ENCODE measurements at places on chromosomes 1 and 21. TPM values are rescaled to one million over a fixed set of nuclear protein-coding genes. Genes with fewer than 3 reads are reported as not detected.

Gene LRRC3
- 5.3 TPM for total RNA-seq

DNA sequence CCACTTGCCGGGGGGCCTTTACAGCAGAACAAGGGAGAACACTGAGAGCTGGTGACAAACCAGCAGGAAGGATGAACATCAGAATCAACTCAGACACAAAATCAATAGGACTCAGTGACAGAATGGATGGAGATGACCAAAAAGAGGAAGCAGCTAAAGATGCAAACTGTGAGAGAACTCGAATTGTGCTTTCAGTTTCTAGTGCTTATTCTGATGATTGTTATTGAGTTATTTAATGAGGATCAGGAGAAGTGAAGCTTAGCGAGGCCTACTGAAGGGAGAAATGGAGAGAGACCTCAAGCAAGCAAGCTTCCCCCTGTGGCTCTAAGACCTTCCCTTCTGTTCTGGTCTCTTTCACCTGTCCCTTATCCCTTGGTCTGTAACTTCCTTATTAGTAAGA is 30.3 kb upstream of the TMEM125 start:
- no peaks in the 10 kb centered on the region for H3K27me3 ChIP-seq
- H3K27ac ChIP-seq: no peak overlapping the region
- no peak overlapping the region for H3K4me3 ChIP-seq
- DNase-seq: no peak
- no peaks in the 10 kb centered on the region for H3K36me3 ChIP-seq

DNA sequence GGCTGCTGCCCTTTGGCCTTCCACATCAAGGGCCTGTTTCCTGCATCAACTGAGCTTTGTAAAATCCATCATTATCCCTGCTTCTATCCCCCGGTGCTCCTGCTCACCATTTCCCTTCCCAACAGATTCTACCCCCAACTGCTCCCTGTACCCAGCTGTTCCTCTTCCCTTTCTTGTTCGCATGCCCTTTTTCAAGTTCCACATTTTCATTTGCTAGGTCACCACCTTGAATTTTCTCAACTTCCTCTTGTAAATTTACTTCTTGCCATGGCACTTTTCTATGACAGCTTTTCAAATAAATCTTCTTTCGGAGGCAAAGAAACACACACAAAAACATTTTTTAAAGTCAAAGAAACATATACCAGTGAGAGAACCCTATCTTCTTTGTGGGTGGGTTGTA is 330.5 kb upstream of the ADGRL2 start:
- H3K4me1 ChIP-seq: no peaks in the 10 kb centered on the region
- no peak overlapping the region for H3K4me3 ChIP-seq
- DNase-seq: no peak
- no peaks in the 10 kb centered on the region for H3K27me3 ChIP-seq
- no peaks in the 10 kb centered on the region for H3K36me3 ChIP-seq

- no peak overlapping the region for H3K27ac ChIP-seq
- peaks cover 6% of the 10 kb centered on the region for H3K27me3 ChIP-seq
- no peak for DNase-seq
- peaks cover 11% of the 10 kb centered on the region for H3K4me1 ChIP-seq
Observed at GRCh38 chr1:242525360-242525722, 844 bp upstream of the PLD5 start.

DNA sequence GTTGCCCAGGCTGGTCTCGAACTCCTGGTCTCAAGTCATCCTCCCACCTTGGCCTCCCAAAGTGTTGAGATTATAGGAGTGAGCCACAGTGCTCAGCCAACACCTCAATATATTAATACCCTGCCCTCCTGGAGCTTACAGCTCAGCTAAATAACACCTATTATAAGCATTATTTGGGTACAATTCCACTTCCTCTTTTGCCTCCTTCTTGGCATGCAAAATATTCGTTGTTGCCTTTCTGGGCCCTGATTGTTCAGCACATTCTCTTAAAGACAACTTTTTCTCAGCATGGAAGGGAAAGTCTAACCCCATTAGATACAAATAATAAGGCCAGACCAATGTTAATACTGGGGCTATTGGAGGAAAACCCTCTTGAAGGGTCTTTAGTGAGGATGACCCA is 2.8 kb downstream of the PAQR7 start:
- no peak overlapping the region for H3K4me3 ChIP-seq
- no peak for DNase-seq
- H3K27me3 ChIP-seq: no peaks in the 10 kb centered on the region
- H3K27ac ChIP-seq: no peak overlapping the region

- H3K27me3 ChIP-seq: no peaks in the 10 kb centered on the region
- H3K4me3 ChIP-seq: no peak overlapping the region
- no peaks in the 10 kb centered on the region for H3K36me3 ChIP-seq
- no peaks in the 10 kb centered on the region for H3K4me1 ChIP-seq
Observed at GRCh38 chr1:117146072-117146471, 24.5 kb upstream of the TRIM45 start.

GRCh38 chr1:214550857-214551435 is 456 bp downstream of the PTPN14 start:
- H3K36me3 ChIP-seq: no peaks in the 10 kb centered on the region
- peak overlapping the region; percentile 99 for H3K27ac ChIP-seq
- H3K4me1 ChIP-seq: peaks cover 36% of the 10 kb centered on the region
- H3K4me3 ChIP-seq: peak overlapping the region; percentile 86
- no peaks in the 10 kb centered on the region for H3K27me3 ChIP-seq
- DNase-seq: peak; percentile 80

Gene ZFYVE9
- 17.3 TPM for total RNA-seq

Gene CD34
- 63.0 TPM for total RNA-seq

- DNase-seq: no peak
- H3K27ac ChIP-seq: no peak overlapping the region
- no peaks in the 10 kb centered on the region for H3K36me3 ChIP-seq
- H3K27me3 ChIP-seq: peaks cover 19% of the 10 kb centered on the region
- no peak overlapping the region for H3K4me3 ChIP-seq
Observed at GRCh38 chr1:151512801-151513625, 1.8 kb downstream of the CGN start.

GRCh38 chr1:230424391-230425251 is 1.5 kb downstream of the PGBD5 start:
- H3K27ac ChIP-seq: no peak overlapping the region
- H3K27me3 ChIP-seq: peaks cover 35% of the 10 kb centered on the region
- H3K36me3 ChIP-seq: no peaks in the 10 kb centered on the region
- H3K4me1 ChIP-seq: peaks cover 9% of the 10 kb centered on the region

Gene CLCN6
- total RNA-seq: 18.4 TPM

Gene KIFAP3
- 53.5 TPM for total RNA-seq

- no peaks in the 10 kb centered on the region for H3K4me1 ChIP-seq
- no peak overlapping the region for H3K4me3 ChIP-seq
- no peaks in the 10 kb centered on the region for H3K27me3 ChIP-seq
- DNase-seq: no peak
- no peak overlapping the region for H3K27ac ChIP-seq
- H3K36me3 ChIP-seq: no peaks in the 10 kb centered on the region
Observed at GRCh38 chr1:172515927-172516326, 17.0 kb upstream of the SUCO start.

Gene PGBD5
- total RNA-seq: 7.0 TPM

- H3K4me3 ChIP-seq: no peak overlapping the region
- peaks cover 44% of the 10 kb centered on the region for H3K4me1 ChIP-seq
- H3K36me3 ChIP-seq: no peaks in the 10 kb centered on the region
- H3K27me3 ChIP-seq: no peaks in the 10 kb centered on the region
Observed at GRCh38 chr1:21308847-21309652, 18.8 kb upstream of the ECE1 start.

DNA sequence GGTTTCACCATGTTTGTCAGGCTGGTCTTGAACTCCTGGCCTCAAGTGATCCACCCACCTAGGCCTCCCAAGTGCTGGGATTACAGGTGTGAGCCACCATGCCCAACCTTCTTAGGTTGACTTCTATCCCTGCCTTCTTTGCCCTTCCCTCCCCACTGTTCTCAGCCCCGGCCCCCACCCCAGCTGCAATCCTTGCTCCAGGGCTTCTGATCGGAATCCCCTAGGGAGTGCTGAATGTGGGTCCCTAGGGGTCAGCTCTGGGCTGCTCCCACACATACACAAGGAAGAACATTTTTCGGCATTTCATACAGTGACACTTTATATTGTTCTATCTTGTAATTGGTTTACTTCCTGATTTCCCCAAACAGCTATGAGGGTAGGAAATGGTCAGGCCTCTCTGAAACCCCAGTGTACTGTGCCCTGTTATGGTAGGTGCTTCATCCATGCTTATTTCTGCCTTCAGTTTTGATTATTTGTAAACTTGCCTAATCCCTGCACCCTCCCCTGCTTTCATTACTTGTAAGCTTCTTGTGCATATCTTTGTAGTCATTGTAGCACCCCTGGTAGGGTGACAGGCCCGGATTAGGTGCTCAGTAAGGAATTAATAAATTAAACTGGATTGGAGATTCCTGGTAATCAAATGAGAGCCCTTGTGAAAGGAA is 5.8 kb upstream of the SRP9 start:
- H3K36me3 ChIP-seq: no peaks in the 10 kb centered on the region
- H3K27ac ChIP-seq: peak overlapping the region; percentile 46
- H3K27me3 ChIP-seq: no peaks in the 10 kb centered on the region
- H3K4me1 ChIP-seq: peaks cover 70% of the 10 kb centered on the region
- DNase-seq: no peak

Gene ASAP3
- total RNA-seq: 37.0 TPM

DNA sequence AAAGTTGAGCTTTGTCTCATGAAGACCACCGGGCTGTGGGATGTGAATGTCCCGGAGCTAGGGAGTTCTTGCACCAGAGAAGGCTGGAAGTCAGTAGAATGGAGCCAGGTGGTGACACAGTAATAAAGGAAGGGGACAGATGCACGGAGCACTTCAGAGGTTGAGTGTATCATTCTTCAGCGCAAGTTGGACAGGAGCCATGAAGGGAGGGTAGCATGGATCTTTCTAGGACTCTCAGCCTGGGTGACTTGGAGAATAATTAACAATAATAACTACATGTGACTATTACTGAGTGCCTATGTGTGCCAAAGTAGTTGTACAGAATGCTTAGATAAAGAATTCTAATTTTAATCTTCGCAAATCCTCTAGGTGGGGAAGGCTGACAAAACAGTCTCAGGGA is 258.7 kb upstream of the AJAP1 start:
- H3K4me1 ChIP-seq: no peaks in the 10 kb centered on the region
- no peak overlapping the region for H3K4me3 ChIP-seq
- DNase-seq: no peak
- no peaks in the 10 kb centered on the region for H3K27me3 ChIP-seq

DNA sequence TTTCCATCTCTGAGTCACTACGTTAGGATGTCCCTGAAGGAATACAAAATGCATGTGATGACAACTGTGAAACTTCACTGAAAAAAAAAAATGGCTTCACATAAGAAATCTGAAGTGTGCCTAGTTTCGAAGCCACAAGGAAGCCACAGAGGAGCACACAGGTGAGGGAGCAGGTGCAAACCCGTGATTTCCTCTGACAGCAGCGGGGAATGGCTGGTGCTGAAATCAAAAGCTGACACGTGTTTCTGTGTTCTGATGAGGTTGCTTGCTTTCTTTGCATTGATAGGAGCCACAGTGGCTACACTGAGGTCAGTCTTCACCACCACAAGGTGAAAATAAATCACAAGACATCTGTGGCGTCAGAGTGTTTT is 105.7 kb upstream of the TLR5 start:
- H3K36me3 ChIP-seq: no peaks in the 10 kb centered on the region
- no peaks in the 10 kb centered on the region for H3K27me3 ChIP-seq
- H3K4me3 ChIP-seq: no peak overlapping the region
- no peak overlapping the region for H3K27ac ChIP-seq
- no peaks in the 10 kb centered on the region for H3K4me1 ChIP-seq

- no peaks in the 10 kb centered on the region for H3K27me3 ChIP-seq
- H3K27ac ChIP-seq: peak overlapping the region; percentile 77
- no peaks in the 10 kb centered on the region for H3K36me3 ChIP-seq
- H3K4me3 ChIP-seq: no peak overlapping the region
- no peak for DNase-seq
Observed at GRCh38 chr1:234500269-234500668, 21.3 kb upstream of the TARBP1 start.

- peaks cover 4% of the 10 kb centered on the region for H3K4me1 ChIP-seq
- peaks cover 5% of the 10 kb centered on the region for H3K27me3 ChIP-seq
- H3K36me3 ChIP-seq: peaks cover 19% of the 10 kb centered on the region
- peak within 1 kb of the TSS; percentile 54 for H3K4me3 ChIP-seq
Observed at GRCh38 chr1:153678519-153679336, at the start of gene NPR1. NPR1 (plus strand) TSS chr1:153678688; CDS start chr1:153679109, 421 bp downstream.

GRCh38 chr1:183230413-183230812 is 44.3 kb downstream of the LAMC2 start:
- H3K27ac ChIP-seq: no peak overlapping the region
- no peak overlapping the region for H3K4me3 ChIP-seq
- H3K27me3 ChIP-seq: no peaks in the 10 kb centered on the region
- DNase-seq: no peak
- H3K4me1 ChIP-seq: peaks cover 16% of the 10 kb centered on the region
- H3K36me3 ChIP-seq: no peaks in the 10 kb centered on the region

GRCh38 chr1:244651956-244652622 is 837 bp upstream of the DESI2 start:
- no peaks in the 10 kb centered on the region for H3K36me3 ChIP-seq
- H3K4me3 ChIP-seq: peak overlapping the region; percentile 86
- H3K27ac ChIP-seq: peak overlapping the region; percentile 92
- no peaks in the 10 kb centered on the region for H3K27me3 ChIP-seq

GRCh38 chr1:117127795-117128194 is 6.2 kb upstream of the TRIM45 start:
- no peaks in the 10 kb centered on the region for H3K27me3 ChIP-seq
- peak overlapping the region; percentile 66 for H3K27ac ChIP-seq
- DNase-seq: no peak

Gene NUDT17
- 4.2 TPM for total RNA-seq

Gene CYP4Z1
- 0.52 TPM for total RNA-seq

- H3K4me3 ChIP-seq: no peak overlapping the region
- H3K36me3 ChIP-seq: no peaks in the 10 kb centered on the region
- DNase-seq: no peak
- no peak overlapping the region for H3K27ac ChIP-seq
Observed at GRCh38 chr1:229209816-229210215, 61.1 kb upstream of the RAB4A start.

Gene ATP6V1G3
- total RNA-seq: not detected

Gene SETD4
- total RNA-seq: 9.3 TPM

DNA sequence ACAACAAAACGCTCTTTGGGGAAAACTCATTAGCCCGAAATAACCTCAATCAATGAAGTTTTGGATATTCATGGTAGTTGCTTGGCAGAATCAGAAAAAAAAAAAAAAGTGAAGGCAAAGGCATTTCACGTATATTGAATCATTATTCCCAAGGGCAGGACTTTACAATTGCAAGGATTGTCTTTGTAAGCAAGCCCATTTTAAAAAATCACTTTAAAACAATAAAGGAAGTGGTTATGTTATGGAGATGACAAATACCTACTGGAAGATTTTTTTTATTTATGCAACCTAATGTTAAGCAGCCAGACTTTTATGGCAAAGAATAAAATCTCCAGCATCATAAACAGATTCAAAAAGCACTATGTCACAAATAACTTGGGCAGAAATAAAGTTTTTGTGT is 9.3 kb downstream of the GJB4 start:
- no peaks in the 10 kb centered on the region for H3K4me1 ChIP-seq
- no peak for DNase-seq
- H3K36me3 ChIP-seq: no peaks in the 10 kb centered on the region
- no peak overlapping the region for H3K27ac ChIP-seq
- H3K4me3 ChIP-seq: no peak overlapping the region
- H3K27me3 ChIP-seq: no peaks in the 10 kb centered on the region

- H3K27ac ChIP-seq: no peak overlapping the region
- H3K36me3 ChIP-seq: no peaks in the 10 kb centered on the region
- H3K4me3 ChIP-seq: no peak overlapping the region
- DNase-seq: no peak
- no peaks in the 10 kb centered on the region for H3K27me3 ChIP-seq
Observed at GRCh38 chr1:60998786-60999185, 83.6 kb upstream of the NFIA start.

Gene UMODL1
- total RNA-seq: not detected

Gene RIPK4
- total RNA-seq: 0.56 TPM

- no peak overlapping the region for H3K4me3 ChIP-seq
- H3K27me3 ChIP-seq: peaks cover 9% of the 10 kb centered on the region
- H3K36me3 ChIP-seq: no peaks in the 10 kb centered on the region
- DNase-seq: no peak
- no peak overlapping the region for H3K27ac ChIP-seq
Observed at GRCh38 chr1:90841473-90841872, 124.4 kb upstream of the BARHL2 start.

Gene ZBTB8OS
- 33.7 TPM for total RNA-seq

Gene CD5L
- not detected for total RNA-seq

All from heart left ventricle (tissue), 16 donors.